Smooth muscle cell of the umbilical artery (primary cell): ENCODE measurements at places on chromosomes 6 and 20. TPM values are rescaled to one million over a fixed set of nuclear protein-coding genes. Genes with fewer than 3 reads are reported as not detected.

CST4 gene
- total RNA-seq = not detected in 2 replicates

MCCD1 gene
- not detected in 2 replicates for total RNA-seq

DNAH8 gene
- not detected in 2 replicates for total RNA-seq

HLA-E gene
- total RNA-seq = 216 and 227 TPM in 2 replicates

ADGB gene
- total RNA-seq = under 0.01 TPM in 1 of 2 replicates, not detected in the other

TMEM244 gene
- total RNA-seq = not detected in 2 replicates

COL19A1 gene
- total RNA-seq = 0.59 and 1.0 TPM in 2 replicates

PDYN gene
- not detected in 2 replicates for total RNA-seq

SHLD1 gene
- total RNA-seq = 0.74 and 2.7 TPM in 2 replicates

HLA-G gene
- not detected in 2 replicates for total RNA-seq

PTCRA gene
- not detected in 2 replicates for total RNA-seq

MROH8 gene
- total RNA-seq = 0.89 and 1.2 TPM in 2 replicates

OXT gene
- not detected in 2 replicates for total RNA-seq
